Caki2 (cell line): ENCODE measurements at places on chromosomes 7 and 10.

- no peak for DNase-seq
These were observed 38.5 kb downstream of the MLLT10 start for GRCh38 chr10:21572578-21572977.

DNA sequence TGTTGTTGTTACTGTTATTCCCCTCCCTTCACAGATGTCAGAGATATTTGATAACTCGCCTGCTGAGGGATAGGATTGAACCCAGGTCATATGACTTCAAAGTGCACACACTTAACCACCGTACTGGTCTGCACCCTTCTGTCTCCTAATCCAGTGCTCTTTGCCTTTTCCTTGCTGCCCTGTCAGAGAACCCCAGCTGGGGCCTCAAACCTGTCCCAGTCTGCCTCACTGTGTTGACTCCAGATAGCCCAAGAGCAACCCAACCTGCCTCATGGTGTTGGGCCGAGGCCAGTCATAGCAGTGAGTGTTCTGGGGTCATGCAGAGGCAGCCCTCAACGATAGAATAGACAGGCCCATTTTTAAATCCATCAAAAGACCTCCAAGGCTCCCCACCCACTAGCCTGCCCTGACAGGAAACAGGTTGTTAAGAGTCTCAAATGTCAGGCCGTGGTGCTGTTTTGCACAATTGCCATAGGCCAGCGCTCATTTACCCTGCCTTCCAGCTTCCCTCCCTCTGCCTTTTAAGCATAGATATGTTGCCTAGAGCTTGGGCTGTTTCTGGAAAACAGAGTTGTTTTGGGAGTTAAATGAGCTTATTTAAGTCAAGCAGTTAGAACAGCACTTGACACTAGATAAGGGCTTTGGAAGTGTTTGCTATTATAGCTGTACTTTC is 37.0 kb upstream of the PDCD4 start:
- no peak for DNase-seq

- no peak for DNase-seq
These were observed 111.2 kb downstream of the AOAH start for GRCh38 chr7:36613031-36613614.

DNA sequence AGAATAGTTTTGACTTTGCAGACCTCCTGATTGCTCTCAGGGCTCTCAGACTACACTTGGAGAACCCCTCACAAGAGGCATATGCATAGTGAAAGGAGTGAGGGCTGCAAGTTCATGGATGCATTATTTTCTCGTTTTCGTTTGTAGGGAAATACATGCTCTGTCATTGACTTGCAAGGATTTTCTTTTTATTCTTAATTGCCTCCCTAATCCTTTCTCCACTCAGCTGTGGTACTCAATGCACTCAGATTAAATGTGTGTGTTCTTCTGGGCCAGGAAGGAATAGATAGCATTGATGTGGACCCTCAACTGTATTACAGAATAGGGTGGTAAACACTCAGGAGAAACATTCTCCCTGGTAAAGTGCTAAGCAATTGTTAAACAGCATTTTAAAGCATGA is 188.7 kb downstream of the CACNB2 start:
- DNase-seq, result no peak

- peak; percentile 22 for DNase-seq
These were observed 71.2 kb downstream of the SHH start for GRCh38 chr7:155741082-155741481.

DNA sequence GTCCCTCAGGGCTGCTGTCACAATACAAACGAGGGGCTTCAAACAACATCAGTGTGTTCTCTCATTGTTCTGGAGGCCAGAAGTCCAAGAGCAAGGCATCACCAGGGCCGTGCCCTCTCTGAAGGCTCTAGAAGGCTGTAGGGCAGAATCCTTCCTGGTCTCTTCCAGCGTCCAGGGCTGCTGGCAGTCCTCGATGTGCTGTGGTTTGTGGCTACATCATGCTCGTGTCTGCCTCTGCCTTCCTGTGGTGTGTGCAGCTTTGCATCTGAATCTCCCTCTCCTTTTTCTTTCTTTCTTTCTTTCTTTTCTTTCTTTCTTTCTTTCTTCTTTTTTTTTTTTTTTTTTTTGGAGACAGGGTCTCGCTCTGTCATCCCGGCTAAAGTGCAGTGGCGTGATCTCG is 103.5 kb downstream of the INSYN2A start:
- no peak for DNase-seq

DNA sequence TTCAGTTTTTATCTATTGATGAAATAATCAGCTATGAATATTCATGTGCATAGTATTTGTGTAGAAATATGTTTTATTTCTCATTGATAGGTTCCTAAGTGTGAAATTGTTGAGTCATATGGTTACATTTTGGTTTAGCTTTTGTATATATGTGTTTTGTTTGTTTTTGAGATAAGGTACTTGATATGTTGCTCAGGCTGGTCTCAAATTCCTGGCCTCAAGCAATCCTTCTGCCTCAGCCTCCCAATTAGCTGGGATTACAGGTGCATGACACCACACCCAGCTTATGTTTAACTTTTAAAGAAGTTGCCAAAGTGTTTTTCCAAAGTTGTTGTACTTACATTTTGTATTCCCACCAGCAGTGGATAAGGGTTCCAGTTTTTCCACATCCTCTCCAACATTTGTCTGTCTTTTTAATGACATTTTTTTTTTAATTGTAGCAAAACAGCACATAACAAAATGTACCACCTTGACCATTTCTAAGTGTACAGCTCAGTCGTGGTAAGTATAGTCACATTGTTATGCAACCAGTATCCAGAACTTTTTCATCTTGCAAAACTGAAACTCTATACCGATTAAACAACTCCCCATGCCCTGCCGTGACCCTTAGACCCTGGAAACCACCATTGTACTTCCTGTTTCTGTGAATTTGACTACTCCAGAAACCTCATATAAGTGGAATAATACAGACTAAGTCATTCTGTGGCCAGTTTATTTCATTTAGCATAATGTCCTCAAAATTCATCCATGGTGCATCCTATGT is 12.6 kb upstream of the UBE2D1 start:
- no peak for DNase-seq

GRCh38 chr10:60426425-60426824 is 36.8 kb upstream of the ANK3 start:
- peak; percentile 32 for DNase-seq

GRCh38 chr7:8379264-8379663 is 54.1 kb upstream of the NXPH1 start:
- DNase-seq, result no peak

- DNase-seq, result no peak
These were observed 86.2 kb downstream of the CXCL12 start for GRCh38 chr10:44298713-44299112.

DNA sequence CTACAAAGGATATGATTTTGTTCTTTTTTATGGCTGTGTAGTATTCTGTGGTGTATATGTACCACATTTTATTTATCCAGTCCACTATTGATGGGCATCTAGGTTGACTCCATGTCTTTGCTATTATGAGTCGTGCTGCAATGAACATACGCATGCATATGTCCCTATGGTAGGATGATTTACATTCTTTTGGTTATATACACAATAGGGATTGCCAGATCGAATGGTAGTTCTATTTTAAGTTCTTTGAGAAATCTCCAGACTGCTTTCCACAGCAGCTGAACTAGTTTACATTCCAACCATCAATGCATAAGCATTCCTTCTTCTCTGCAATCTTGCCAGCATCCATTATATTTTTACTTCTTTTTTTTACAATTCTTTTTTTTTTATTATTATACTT is 35.6 kb upstream of the FAM13C start:
- no peak for DNase-seq

DNA sequence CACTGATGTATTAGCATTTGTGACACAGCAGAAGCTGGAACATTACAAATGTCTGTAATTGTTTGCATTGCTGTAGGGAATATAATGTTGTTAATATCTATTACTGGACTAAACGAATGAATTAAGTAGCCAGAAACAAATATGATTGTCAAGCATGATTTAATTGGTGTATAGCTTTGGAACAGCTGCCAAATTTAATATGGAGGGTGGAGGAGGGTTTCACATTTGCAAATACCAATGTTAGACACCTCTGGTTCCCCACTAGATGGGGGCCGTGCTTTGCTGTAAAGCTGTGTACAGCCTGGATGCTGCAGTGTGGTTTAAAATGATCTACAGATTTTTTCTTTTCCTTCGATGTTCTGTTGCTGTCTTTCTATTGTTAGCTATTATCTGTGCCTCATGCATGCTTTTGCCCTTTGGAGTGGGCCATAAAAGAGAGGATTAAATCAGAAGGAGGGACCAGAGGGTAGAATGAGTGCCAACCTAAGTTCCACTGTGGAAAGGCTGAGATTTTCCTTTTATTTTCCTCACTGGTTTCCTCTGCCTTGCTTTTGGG is 23.1 kb downstream of the DNAJB9 start:
- no peak for DNase-seq

- peak; percentile 71 for DNase-seq
These were observed 108.7 kb upstream of the ITGB1 start for GRCh38 chr10:33066558-33067236.

GRCh38 chr10:53978301-53978700 is 822.7 kb downstream of the PCDH15 start:
- DNase-seq, result no peak

DNA sequence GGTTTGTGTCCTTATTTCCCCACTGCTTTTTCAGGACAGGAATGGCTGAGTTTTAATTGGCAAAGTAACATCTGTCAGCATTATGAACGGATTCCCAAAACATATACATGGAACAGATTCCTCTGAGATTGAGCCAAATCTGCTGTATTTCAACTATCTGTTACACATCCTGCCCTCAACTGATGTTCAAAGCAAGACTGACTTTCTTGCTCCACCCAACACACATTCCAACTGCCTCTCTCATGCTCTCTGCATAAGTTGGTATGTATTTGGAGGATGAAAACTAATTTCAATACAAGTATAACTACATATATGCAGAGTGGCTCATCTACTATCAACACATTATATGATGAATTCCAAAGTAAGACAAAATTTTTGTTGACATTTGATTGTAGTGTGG is 342.2 kb downstream of the GATA3 start:
- no peak for DNase-seq

GRCh38 chr7:44965937-44966730 is 12.7 kb downstream of the MYO1G start:
- DNase-seq, result no peak

DNA sequence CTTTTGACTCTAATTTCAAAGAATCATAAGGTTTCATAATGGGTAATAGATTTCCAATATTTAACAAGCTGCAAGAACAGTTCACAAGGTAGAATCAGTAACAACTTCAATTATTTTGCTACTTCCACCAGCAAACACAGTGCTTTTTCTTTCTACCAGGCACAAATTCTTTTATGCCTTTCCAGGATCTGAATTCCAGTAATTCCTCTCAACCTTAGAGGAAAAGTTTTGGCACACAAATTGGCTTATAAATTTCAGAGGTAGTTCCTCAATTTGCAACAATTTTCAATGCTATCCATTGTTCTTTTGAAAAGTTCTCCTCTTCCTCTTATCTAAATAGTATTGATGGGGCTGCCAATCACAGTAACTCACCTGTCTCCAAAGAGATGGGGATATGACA is 665.4 kb upstream of the PHF14 start:
- DNase-seq, result no peak

DNA sequence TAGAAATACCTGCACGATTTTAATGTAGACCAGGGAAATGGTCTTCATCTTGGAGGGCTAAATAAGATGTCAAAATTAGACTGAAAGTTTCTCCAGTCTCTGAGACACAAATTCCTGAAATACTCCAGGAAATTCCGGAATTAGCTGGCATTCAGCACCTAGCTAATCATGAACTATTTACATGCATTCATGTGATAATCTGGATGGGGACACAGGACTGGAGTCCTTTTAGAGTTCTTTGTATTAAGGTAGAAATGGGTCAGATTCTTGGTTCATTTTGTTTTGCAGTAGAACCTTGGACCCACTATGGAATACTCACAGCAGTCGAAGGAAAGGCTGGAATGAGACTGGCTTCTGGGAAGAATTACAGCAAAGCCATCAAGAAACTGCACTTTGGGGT is 65.3 kb upstream of the MDFIC start:
- peak; percentile 14 for DNase-seq

- no peak for DNase-seq
These were observed 240.5 kb downstream of the PRPF18 start for GRCh38 chr10:13827076-13827797.

- DNase-seq, result peak; percentile 24
These were observed 186.8 kb downstream of the USP6NL start for GRCh38 chr10:11424456-11425295.

DNA sequence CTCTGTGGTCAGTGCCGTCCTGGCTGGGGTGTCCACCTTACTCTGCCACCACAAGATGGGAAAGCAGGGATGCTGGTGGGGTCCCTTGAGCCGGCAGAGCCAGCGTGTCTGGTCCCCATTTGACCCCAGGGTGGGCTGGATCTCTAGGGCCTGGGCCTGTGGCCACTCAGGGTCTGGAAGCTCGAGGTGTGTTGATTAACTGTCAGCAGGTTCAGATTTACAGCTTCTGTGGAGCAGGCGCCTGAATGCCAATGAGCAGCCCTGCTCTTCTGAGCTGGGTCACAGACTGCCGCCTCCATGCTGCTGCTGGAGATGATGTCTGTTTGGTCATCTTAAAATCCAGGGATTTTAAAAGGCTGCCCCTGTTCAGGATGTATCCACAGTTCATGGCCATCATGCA is 11.3 kb upstream of the DPYSL4 start:
- no peak for DNase-seq

DNA sequence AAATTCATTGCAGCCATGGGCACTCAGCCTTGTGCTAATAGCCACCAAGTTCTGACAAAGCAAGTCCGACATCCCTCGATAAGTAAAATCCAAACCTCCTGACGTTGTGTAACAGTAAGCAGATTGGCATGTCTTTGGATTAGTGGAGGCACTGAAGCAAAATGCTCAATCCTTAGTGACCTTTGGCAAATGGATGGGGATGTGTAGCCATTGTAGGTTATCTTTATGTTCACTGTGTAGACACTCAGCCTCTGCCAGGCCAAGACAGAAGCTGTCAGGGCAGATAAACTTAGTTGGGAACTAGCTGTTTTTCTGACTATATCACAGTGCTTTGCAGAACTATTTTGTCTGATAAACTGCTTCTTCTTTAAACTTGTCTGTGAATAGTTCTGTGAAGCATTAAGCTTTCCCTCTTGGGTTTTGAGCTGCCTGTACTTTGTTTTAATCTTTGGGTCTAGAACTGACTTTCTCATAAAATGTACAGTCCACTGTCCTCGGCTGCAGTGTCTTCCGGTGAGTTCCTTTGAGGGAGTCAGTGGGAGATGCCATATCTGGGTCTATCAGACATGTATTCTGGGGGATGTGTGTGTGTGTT is 220.8 kb downstream of the LRMDA start:
- no peak for DNase-seq

DNA sequence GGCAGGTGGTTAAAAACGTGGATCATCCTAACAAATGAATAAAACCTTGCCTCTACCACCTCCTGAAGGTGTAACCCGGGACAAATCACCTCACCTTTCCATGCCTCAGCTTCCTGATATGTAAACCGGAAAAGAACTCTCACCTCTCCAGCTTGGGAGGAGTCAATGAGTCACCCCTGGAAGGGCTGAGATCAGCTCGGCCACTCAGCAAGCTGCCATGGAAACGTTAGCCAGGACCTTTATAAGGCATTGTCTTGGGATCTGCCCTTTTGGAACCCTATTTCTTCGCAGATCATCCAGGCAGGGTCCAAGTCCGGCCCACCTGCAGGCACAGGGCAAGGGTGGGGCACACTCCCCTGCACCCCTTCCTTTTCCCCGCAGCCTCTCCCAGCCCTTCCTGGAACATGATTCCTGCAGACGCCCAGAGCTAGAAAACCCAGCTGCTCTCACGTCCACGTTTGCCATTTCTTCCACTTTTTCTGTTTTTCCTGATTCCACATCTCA is 81.6 kb upstream of the PFKP start:
- peak; percentile 93 for DNase-seq
